Effector CD8-positive, alpha-beta T cell (primary cell): ENCODE measurements at places on chromosomes 1 and 21.

- DNase-seq: no peak
Measured at GRCh38 chr1:214897581-214897980, 185.0 kb upstream of the KCNK2 start.

GRCh38 chr1:109776206-109776835 lies 12.6 kb upstream of the EPS8L3 start:
- no peak for DNase-seq

GRCh38 chr1:150967936-150968335 lies 6.7 kb downstream of the CERS2 start:
- DNase-seq: no peak

- DNase-seq: no peak
Measured at GRCh38 chr1:59698386-59698785, 116.4 kb upstream of the HOOK1 start.

GRCh38 chr1:90393025-90393424 lies 324.1 kb downstream of the BARHL2 start:
- DNase-seq: no peak

- no peak for DNase-seq
Measured at GRCh38 chr1:10070206-10070605, 37.4 kb downstream of the UBE4B start.

GRCh38 chr1:220748089-220748934 lies at the start of gene MTARC2:
MTARC2 (plus strand) TSS chr1:220748322; CDS start chr1:220748532, 210 bp downstream.
- DNase-seq: no peak

DNA sequence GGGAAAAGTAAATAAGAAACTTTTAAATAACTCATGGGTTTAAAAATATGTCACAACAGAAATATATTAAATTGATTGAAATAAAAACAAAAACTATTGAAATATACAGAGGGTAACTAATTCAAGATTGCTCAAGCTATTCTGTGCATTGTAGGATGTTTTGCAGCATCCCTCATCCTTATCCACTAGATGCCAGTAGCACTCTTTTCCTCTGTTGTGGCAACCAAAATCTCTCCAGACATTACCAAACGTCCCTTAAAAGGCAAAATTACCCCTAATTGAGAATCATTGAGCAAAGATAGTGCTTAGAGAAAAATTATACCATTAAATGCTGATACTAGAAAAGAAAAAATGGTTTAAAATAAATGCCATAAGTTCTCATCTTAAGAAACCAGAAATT lies 682.6 kb downstream of the RWDD3 start:
- DNase-seq: no peak

- no peak for DNase-seq
Measured at GRCh38 chr1:238582816-238583215, 692.1 kb upstream of the ZP4 start.

DNA sequence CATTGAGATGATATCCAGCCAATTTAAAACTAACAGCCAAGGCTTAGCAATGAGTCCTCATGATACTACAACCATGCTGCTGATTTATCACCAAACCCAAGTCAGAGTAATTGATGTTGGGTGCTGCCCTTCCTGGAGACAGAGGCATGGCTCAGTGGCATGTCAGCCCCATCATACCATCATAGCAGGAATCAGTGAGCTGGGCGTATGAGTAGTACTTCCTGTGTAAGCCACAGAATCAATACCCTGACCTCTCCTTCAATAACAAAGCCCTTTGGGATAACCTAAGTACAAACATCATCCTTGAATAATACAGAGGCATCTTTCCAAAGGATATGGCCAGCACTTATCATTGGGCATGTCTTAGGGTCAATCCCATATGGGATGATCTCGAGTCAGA lies 3.0 kb upstream of the LCE1E start:
- no peak for DNase-seq

DNA sequence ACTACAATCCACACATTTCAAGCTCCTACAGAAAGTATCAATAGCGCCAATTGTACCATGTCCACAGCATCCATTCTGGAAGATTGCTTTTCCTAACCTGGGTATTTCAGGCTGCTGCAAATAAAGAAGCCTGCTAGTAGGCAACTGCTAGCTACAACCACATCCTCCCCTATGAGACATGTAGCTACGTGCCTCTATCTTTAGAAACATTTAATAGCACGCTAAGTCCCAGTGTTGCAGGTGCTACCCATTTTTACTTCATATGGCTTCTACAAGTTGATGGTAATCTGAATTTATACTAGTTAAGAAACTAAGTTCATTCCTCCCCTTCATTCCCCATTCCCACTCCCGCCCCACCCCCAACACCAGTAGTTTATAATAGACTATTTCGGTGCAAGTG lies 7.4 kb upstream of the AMPD1 start:
- no peak for DNase-seq

GRCh38 chr1:31548907-31549808 lies 27.2 kb upstream of the TINAGL1 start:
- DNase-seq: peak; percentile 81

DNA sequence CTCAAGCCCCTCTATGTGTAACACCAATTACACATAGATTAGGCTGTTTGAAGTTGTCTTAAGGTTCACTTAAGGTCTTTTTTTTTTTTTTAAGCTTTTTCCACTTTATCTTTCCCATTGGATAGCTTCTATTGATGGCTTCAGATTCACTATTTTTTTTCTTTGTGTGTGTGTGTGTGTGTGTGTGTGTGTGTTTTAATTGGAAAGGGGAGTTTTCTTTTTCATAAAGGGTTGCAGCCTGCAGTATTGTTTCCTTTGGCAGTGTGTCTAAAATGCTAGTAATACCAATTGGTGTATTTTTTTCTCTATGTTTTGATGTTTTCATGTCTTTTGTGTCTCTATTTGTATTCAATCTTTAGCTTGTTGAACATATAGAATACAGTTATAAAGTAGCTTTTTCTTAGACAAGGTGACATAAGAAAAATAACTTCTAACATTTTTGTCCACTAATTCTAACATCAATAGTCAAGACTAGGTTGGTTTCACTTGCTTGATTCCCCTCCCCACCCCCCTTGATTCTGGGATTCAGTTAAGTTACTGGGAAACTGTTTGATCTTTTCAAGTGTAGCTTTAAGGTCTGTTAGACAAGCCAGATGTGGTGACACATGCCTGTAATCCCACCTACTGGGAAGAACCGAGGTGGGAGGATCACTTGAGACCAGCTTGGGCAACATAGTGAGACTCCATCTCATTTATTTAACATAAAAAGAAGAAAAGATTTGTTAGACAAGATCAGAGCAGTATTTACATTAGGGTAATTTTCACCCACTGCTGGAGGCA lies 21.4 kb downstream of the PRRC2C start:
- no peak for DNase-seq

- no peak for DNase-seq
Measured at GRCh38 chr1:171811672-171812071, 29.6 kb upstream of the DNM3 start.

DNA sequence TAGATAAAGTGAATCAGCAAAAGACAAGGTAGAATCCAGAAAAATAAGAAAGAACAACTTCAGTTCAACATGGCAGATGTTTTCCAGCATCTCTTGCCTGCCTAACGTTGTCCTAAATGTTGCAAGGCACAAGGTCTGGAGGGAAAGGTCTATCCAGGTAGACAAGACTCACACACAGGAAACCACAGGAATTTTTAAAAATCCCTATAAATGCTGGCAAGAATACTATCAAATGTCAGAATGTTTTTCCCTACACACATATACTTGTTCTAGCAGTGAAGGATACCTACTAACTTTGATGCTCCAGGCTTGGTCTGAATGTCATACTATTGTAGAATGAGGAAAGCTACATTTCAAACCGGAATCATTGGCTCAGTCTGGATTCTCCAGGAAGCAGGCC lies 10.6 kb downstream of the GJA5 start:
- no peak for DNase-seq

DNA sequence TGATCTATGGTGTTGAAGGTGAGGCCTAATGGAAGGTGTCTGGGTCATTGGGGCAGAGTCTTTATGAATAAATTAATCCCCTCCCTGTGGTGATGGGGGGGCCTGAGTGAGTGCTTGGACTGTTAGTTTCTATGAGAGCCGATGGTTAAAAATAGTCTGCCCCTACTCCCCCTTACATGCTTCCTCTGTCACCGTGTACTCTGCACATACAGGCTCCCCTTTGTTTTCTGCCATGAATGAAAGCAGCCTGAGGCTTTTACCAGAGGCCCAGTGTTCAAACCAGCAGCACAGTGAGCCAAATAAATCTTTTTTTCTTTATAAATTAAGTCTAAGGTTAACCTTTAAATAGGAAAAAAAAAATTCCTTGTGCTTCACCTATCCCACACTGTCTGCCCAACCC lies 657.0 kb downstream of the AMY1C start:
- no peak for DNase-seq

GRCh38 chr21:35340273-35340672 lies 291.2 kb upstream of the RUNX1 start:
- DNase-seq: no peak

GRCh38 chr1:34697818-34698217 lies 57.0 kb upstream of the GJB5 start:
- no peak for DNase-seq

- DNase-seq: no peak
Measured at GRCh38 chr1:32068957-32069588, 3.7 kb upstream of the TMEM39B start.

- DNase-seq: no peak
Measured at GRCh38 chr1:156439036-156439776, 61.4 kb downstream of the MEF2D start.

DNA sequence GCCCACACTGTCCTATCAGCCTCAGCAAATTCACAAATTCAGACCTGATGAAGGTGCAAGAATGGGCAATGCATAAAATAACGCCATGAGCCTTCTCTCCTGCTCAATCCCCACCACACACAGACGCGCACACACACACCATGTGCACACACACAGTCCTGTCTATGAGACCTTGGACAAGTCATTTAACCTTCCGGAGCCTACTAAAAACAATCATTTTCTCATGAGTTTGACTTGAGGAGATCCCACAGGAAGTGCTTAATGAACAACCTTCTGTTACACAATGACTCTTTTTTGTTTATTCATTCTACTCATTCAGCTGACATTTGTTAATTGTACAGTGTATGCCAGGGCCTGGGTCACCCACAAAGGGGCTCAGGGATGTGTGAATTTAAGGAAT lies 125.4 kb downstream of the EDEM3 start:
- no peak for DNase-seq

DNA sequence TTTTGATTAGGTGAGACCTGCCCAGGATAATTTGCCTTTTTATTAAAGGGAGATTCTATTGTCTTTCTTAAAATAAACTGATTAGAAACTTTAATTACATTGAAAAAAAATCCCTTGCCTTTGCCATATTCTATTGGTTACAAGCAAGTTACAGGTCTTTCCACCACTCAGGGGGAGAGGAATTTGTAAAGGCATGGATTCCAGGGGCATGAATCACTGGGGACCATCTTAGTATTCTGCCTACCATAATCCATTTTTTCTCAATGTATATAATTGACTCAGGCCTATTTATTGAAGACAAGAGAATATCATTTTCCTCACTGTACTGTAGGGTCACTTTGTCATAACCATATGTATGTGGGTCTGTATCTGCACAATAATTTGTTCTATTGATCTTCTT lies 124.3 kb upstream of the PDE4B start:
- no peak for DNase-seq

DNA sequence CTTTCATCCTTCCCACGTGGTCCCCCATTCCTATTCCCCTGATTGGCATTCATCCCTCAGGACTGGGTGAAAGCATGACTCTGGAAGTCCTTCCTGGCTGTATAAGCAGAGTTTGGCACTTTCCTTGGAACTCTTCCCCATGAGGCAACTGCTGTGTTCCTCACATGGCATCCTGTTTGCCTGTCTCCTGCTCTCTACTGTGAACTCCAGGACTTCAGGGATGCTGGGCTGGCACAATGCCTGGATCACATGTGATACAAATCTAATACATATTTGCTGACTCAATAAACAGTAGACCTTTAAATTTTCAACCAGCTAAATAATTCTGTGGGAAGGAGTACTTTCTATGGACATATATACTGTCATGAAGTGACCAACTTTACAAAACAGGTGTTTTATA lies 46.8 kb upstream of the EDEM3 start:
- no peak for DNase-seq

DNA sequence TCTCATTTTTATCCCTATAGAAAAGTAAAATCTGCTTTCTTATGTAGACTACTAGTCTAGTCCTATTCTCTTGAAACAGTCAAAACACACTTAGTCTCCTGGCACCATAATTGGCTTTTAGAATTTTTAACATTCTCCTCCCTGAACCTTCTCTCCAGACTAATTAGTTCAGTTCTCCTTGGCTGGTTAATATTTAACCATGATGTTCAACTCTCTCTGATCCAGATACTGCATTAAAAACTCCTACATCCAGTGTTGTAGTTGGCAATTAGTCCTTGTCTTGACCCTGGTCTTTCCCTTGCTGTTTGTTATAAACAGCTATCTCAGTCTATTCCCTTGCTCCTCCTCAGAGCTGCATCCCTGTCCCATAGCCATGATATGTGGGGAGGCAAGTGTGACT lies 422.9 kb upstream of the BEND5 start:
- no peak for DNase-seq
